ENCODE measurements at places on chromosomes 7 and 10. TPM values are rescaled to one million over a fixed set of nuclear protein-coding genes. Genes with fewer than 3 reads are reported as not detected.

Gene MMD2
- total RNA-seq: not detected

Gene FAM237B
- total RNA-seq: not detected

Gene STAM
- 23.4 TPM for total RNA-seq

Gene TMEM176B
- 2.2 TPM for total RNA-seq

Gene TTYH3
- total RNA-seq: 59.0 TPM

Gene PRLHR
- total RNA-seq: not detected

Gene AGBL3
- 0.58 TPM for total RNA-seq
